Transverse colon (tissue), 4 donors: ENCODE measurements at places on chromosomes 2 and 18. TPM values are rescaled to one million over a fixed set of nuclear protein-coding genes. Genes with fewer than 3 reads are reported as not detected.

DUSP11 gene
- 9.2 TPM for total RNA-seq

CSRNP3 gene
- total RNA-seq = 4.6 TPM

PPM1G gene
- 43.4 TPM for total RNA-seq

UBE2E3 gene
- total RNA-seq = 64.7 TPM

LIPG gene
- 11.5 TPM for total RNA-seq

DNA sequence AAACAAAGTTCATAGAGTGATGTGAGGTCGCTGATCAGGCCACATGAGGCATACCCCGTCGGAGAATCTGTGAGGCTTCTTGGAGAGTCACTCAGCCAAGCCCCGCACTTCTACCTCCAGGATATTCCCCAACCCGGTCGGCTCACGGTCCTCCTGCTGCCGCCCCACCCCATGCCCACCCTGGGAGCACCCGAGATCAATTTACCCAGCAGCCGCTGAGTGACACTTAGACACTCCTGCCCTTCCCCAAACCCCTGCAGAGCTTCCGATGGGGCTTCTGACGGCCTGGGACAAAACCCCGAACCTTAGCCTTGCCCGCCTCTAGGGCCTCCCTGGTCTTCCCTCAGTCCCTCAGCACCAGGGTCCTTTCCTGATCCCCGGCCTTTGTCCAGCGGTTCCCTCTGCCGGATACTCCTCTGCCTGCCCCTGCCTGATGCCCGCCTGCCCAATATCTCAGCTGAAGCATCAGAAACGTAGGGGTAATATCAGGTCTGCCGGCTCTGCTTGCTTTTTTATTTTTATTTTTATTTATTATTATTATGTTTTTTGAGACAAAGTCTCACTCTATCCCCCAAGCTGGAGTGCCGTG, 18.9 kb upstream of the OTOS start:
- no peaks in the 10 kb centered on the region for H3K27me3 ChIP-seq
- H3K4me1 ChIP-seq = no peaks in the 10 kb centered on the region
- no peak overlapping the region for H3K4me3 ChIP-seq
- H3K27ac ChIP-seq = no peak overlapping the region
- DNase-seq = no peak

GRCh38 chr2:26670171-26670570, 22.4 kb upstream of the KCNK3 start:
- H3K27ac ChIP-seq = no peak overlapping the region
- H3K36me3 ChIP-seq = no peaks in the 10 kb centered on the region
- peaks cover 8% of the 10 kb centered on the region for H3K27me3 ChIP-seq
- H3K4me3 ChIP-seq = no peak overlapping the region
- DNase-seq = no peak

DNA sequence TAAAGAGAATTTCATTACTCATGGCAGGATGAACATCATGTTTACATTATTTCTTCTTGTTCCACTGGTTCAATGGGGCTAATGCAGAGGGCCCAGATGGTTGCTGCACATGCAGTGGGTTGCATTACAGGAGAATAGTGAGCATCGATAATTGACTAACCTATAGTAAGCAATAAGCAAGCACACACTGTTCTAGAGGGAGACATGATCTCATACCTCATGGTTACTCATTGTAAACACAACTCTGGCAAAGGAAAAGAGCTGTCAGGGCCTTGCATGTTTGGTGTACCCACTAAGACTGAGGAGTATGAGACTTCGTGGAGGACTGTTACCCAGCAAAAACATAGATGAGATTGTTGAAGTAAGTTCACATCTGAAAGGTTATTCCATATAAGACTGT, 885.6 kb upstream of the VRK2 start:
- no peak overlapping the region for H3K4me3 ChIP-seq
- H3K27me3 ChIP-seq = no peaks in the 10 kb centered on the region
- H3K27ac ChIP-seq = no peak overlapping the region
- no peak for DNase-seq

DNA sequence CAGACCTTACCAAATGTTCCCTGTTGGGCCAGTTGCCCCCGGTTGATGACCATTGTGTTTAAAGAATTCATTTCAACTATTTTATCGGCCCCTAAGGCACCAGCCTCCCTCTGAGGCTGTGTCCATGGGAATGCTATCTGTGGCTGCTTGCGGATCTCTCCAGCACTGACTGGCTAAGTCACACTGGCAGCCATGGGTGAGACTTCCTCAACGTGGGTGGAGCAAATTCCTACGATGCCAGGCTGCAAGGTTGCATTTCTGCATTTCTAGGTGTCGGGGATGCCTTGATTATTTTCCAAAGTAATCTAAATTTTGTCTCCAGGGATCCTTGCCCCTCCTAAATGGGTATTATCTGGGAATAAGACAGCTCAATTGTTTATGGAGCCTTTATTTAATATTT, 6.2 kb downstream of the CXCR4 start:
- H3K4me3 ChIP-seq = no peak overlapping the region
- H3K4me1 ChIP-seq = peaks cover 5% of the 10 kb centered on the region
- H3K36me3 ChIP-seq = no peaks in the 10 kb centered on the region
- H3K27me3 ChIP-seq = peaks cover 36% of the 10 kb centered on the region
- H3K27ac ChIP-seq = no peak overlapping the region
- no peak for DNase-seq

DNA sequence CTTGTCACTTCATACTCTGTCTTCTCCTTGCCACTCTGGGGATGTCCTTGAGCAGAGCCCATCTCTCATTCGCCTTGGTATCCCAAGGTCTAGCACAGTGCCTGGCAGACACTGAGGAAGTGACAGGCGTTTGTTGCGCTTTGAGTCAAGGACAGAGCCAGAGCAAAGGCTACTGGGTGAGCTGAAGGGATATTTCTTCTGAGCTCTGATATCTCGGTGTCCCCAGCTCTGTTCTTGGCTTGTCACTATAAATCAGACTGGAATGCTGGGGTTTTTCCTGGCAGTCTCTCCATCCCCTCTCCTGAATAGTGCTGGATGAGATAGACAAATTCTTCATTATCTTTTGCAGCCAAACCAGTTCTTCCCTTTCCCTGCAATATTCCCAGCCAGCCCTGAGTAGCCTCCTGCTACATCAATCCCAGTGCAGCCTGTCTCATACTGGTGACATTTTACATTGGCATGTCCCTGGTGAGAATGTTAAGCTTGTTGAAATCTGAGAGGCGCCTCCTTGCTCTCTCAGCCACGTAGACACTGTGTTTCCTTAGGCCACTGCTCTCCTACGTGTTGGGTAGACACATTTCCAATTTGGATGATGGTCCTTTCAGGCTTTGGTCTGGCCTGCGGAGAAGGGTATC, 61.7 kb downstream of the CTIF start:
- H3K27ac ChIP-seq = no peak overlapping the region
- H3K4me3 ChIP-seq = no peak overlapping the region
- no peaks in the 10 kb centered on the region for H3K36me3 ChIP-seq
- no peaks in the 10 kb centered on the region for H3K4me1 ChIP-seq

- H3K4me3 ChIP-seq = no peak overlapping the region
Measured at GRCh38 chr2:145038041-145038525, 518.2 kb upstream of the ZEB2 start.

- no peaks in the 10 kb centered on the region for H3K36me3 ChIP-seq
- H3K27me3 ChIP-seq = no peaks in the 10 kb centered on the region
- H3K27ac ChIP-seq = no peak overlapping the region
- DNase-seq = no peak
Measured at GRCh38 chr2:134648586-134648985, 70.2 kb downstream of the TMEM163 start.

GRCh38 chr2:237726401-237726830, 72.2 kb upstream of the RBM44 start:
- no peak for DNase-seq
- H3K36me3 ChIP-seq = no peaks in the 10 kb centered on the region
- peak overlapping the region; percentile 64 for H3K27ac ChIP-seq
- H3K4me3 ChIP-seq = no peak overlapping the region
- peaks cover 71% of the 10 kb centered on the region for H3K4me1 ChIP-seq

DNA sequence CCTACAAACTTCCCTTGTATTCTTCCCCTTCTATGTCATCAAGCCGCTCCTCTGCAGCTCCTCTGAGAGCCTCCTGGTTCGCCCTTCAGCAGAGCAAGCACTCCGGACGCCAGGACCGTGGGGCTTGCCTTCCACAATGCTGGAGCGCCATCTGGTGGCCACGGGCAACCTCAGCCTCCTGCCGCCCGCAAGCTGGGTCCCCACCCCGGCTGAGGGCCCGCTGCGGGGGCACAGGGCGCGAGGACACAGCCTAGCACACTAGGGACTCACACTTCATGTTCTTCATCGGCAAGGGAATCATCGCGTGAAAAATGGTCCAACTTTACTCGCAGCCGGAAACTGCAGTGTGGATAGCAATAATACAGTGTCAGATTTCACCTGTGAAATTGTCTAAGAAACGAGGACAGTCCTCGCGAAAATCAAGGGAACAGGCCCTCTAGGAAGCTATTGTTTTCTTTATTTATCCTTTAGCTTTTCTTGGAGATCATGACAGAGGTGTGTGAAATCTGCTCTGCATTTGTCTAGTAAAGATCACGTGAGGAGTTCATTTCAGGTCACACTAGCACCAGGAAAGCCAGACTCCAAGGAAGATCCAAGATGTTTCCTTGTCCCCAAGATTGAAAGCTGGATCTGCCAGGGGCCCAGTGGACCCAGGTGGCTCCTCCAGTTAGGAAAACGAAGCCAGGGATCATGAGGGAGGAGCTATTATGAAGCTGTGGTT, 5.8 kb downstream of the PRLH start:
- no peak overlapping the region for H3K27ac ChIP-seq
- H3K27me3 ChIP-seq = no peaks in the 10 kb centered on the region
- no peaks in the 10 kb centered on the region for H3K36me3 ChIP-seq
- peak; percentile 92 for DNase-seq

DNA sequence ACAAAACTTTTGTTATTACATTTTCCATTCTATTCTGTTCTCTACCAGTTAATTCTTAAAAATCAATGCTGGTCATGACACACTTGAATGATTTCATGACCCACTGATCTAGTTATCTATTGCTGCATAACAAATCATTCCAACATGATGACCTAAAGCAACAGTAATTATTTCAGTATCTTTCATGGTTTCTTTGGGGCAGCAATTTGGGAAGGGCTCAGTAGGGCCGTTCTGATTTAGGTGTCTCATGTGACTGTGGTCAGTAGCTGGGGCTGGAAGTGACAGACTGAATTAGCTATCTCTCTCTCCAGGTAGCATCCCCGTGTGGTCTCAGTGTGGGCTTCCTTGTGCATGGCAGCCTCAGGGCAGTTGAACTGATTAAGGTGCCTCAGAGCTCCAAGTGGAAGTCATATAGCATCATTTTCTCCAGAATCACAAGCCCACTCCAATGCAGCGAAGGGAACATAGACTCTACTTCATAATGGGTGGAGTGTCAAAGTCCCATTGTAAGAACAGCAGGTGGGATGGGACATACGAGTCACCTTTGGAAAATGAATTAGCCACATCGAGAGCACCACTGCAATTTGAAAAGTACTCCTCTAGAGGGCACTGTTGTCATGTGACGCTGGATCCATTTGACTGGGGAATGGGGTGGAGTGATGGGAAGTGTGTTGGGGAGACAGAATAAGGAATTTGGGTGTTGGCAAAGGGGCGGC, 39.1 kb upstream of the FAM136A start:
- peak; percentile 35 for DNase-seq
- no peaks in the 10 kb centered on the region for H3K27me3 ChIP-seq
- H3K27ac ChIP-seq = no peak overlapping the region
- no peak overlapping the region for H3K4me3 ChIP-seq
- no peaks in the 10 kb centered on the region for H3K4me1 ChIP-seq
- H3K36me3 ChIP-seq = no peaks in the 10 kb centered on the region
